ENCODE measurements at places on chromosomes 7 and 10. TPM values are rescaled to one million over a fixed set of nuclear protein-coding genes. Genes with fewer than 3 reads are reported as not detected.

GRCh38 chr7:28409716-28410627, 2.3 kb upstream of the CREB5 start:
- DNase-seq = no peak

GRCh38 chr10:12628964-12629766, 279.8 kb downstream of the CAMK1D start:
- DNase-seq = no peak

The GATA3 gene
- 7.2 TPM for total RNA-seq

DNA sequence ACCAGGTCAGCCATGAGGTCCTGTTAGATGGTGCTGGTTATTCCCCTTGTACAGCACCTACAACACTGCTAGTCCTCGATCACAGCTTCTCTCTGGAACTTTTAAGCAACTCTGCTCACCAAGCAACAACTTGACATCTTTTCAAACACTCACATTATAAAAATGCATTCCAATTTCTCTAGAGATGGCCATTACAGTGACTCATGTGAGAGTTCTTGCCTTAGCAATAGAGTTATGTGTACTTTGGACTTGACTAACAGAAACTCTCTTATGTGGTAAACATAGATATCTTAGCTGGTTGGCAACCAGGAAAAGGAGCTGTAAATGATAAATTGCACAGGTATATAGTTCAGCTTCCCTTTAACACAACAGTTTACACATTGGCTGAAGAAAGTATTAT, 122.2 kb downstream of the PDE1C start:
- DNase-seq = peak; percentile 60

The TRIM74 gene
- 0.33 TPM for total RNA-seq

- no peak for DNase-seq
These were observed 41.3 kb upstream of the INHBA start for GRCh38 chr7:41744161-41744560.

GRCh38 chr7:102376964-102377466, 19.1 kb upstream of the PRKRIP1 start:
- no peak for DNase-seq

DNA sequence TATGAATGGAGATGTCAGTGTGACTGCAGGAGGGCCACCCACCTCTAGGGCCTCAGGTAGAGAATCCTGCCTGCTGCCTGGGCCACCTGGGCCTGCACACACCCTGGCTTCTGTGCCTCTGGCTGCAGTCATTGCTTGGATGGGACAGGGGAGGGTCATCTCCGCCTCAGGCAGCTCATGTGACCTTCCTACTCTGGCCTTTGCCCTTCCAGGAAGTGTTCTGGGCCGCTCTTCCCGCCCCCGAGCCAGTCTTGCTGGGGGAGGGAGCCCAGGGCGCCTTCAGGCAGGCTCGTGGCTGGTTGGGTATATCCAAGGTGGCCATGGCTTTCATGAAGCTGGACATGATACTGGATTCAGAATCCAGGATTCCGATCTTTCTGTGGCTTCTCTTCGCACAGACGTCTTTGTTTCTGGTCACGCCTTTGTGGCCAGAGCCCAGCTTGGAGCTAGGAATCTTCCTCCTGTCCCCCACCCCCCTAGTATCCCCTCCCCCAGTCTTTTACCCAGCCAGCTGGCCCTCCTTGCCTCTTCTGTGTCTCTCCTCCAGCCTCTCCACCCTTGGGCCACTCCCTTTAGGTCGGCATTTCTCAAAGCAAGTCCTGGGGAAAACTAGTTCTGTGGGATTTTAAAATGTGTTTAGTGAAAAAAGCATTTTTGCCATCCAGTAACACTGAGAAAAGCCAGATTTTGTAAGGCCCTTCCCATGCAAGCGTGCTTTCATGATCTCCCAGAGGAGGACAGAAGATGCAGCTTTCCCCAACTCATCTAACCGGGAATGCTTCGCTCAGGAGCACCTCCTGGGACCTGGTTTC, 119.6 kb downstream of the ZMIZ1 start:
- DNase-seq = no peak

- DNase-seq = no peak
These were observed 146.7 kb upstream of the UNC5B start for GRCh38 chr10:71065659-71066058.

GRCh38 chr10:125634606-125635005, 48.4 kb downstream of the TEX36 start:
- DNase-seq = no peak

GRCh38 chr10:49107111-49107886, 8.0 kb downstream of the VSTM4 start:
- no peak for DNase-seq

GRCh38 chr10:44388641-44389040, 3.7 kb upstream of the CXCL12 start:
- no peak for DNase-seq

The HNRNPA2B1 gene
- total RNA-seq = 133 TPM

GRCh38 chr7:20157456-20157855, 59.7 kb downstream of the MACC1 start:
- DNase-seq = no peak

The FUOM gene
- total RNA-seq = 58.8 TPM

DNA sequence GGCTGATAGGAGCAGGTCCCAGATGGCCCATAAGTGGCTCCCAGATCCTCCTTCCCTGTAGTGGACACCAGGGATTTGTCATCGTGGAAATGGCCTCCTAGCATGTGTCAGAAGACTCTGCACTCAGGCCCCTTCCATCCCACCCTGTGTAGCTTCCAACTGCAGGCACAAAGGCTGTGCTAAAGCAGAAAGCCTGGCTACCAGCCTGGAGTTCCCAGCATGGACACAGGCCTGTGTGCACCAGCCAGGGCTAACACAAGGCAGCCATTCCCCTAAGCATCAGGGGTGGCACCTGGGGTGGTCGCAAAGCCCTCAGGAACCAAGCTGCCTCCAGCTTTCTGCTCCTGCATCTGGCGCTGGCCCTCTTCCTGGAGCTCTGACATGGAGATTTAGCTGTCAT, 4.5 kb upstream of the CAMK2B start:
- DNase-seq = no peak

The C7orf57 gene
- total RNA-seq = 0.34 TPM

GRCh38 chr10:75231672-75232581, 3.8 kb downstream of the COMTD1 start:
- DNase-seq = no peak

DNA sequence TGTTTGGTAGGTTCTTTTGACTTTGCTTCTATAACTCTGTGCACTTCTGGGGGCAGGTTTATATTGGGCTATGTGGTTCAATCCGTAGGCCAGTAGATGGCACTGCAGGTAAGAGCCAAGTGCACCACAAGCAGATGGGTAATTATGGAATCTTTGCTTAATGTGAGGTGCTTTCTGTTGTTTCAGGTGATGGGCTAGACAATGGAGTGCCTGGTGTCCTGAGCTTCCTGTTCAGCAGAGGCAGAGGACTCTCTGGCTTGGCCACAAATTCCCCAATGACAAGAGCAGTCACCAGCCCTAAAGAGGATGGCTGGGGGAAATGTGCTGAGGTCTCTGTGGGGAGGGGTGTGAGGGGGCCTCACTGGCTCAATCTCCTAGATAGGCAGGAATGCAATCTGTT, 455.0 kb downstream of the CCSER2 start:
- DNase-seq = peak; percentile 12

The GRB10 gene
- total RNA-seq = 90.6 TPM

The NXPH1 gene
- total RNA-seq = not detected

The MEOX2 gene
- total RNA-seq = not detected

- DNase-seq = no peak
These were observed 8.0 kb downstream of the COA1 start for GRCh38 chr7:43721193-43721806.

DNA sequence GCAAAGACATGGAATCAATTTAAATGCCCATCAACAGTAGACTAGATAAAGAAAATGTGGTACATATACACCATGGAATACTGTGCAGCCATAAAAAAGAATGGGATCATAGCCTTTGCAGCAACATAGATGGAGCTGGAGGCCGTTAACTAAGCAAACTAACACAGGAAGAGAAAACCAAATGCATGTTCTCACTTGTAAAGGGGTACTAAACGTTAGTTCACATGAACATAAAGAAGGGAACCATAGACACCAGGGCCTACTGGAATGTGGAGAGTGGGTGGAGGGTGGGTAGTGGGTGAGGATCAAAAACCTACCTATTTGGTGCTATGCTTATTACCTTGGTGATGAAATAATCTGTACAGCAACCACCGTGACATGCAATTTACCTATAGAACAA, 78.4 kb upstream of the GSDME start:
- DNase-seq = no peak

DNA sequence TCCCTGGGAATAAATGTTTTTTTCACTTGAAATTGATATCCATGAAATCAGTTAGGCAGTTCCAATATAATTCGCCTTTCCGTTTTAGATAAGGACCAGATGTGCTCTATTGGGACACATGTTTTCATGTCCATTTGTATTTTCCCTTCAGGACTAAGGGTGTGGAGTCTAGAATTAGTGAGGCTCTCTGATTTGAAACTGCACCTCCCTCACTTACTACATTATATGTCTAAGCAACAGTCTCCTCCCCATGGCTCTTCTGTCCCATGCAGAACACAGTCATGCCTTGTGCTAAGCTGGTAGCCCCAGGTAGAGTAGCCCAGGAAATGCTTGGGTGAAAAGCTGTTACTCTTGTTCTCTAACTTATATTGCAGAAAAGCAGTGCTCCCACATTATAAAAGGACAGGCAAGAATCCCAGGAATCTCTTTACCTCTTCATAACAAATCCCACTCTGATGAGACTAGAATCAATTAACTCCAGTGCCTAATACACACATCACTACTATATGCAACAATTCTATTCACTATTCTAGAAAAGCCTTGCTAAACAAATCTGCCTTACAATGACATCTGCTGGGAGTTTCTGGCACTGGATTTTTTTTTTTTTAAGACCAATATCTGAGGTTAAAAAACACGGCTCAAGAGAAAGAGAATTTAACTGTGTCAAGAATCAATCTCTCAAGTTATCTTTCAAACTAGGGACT, 293.9 kb downstream of the SNX13 start:
- DNase-seq = no peak

- DNase-seq = no peak
These were observed 36.6 kb downstream of the DNMBP start for GRCh38 chr10:99973190-99973589.

The HDAC9 gene
- 84.5 TPM for total RNA-seq

DNA sequence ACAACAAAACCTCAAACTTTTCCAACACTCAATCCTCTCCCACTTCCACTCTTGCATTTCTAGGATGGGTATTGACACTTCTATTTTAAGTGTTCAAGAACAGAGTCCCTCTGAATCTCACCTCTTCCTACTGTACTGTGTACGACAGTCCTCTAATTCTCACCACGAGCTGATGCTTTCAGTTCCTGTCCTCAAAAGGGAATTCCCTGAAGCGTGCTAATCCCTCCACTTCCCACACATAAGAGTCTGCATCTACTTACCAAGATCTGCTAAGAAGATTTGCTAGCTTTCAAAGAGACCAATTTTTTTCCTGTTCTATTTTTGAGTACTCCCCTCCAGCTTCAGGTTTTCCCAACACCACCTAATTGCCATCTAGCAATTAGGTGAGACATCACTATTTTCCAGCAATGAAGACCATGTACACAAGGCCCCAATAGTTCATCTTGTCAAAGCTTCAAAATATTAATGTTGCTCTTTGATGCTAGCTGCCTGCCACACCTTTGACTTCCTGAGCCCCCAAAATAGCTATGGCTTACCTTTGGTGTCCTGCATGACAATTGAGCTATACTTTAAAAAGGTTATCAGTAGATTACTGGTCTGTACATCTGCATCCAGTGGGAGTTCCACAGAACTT, 54.4 kb downstream of the ARMH3 start:
- no peak for DNase-seq

The TFEC gene
- 0.04 TPM for total RNA-seq

The SPDYE2 gene
- total RNA-seq = not detected

- no peak for DNase-seq
These were observed 15.9 kb downstream of the XRCC2 start for GRCh38 chr7:152660021-152660420.

The RBP3 gene
- total RNA-seq = not detected

DNA sequence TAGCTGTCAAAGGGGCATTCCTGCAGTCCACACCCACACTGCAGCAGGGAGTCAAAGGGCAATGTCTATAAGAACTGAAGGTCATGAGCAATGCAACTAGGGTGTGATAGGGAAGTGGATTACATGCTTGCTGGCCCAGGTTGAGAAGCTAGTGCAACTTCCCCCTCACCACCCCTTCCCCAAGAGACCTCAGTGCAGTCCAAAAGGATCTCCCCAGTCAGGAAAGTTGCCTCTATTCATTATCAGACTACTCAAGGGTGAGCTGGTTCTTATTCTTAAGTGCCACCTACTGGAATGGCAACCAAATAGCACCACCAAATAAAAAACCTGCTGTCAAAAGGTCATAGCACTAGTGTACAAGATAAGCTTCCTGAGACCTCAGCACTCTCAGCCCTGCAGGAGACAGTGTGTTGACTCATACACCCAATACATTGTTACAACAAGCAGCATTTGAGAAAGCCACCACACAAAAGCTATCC, 28.2 kb downstream of the MTERF1 start:
- no peak for DNase-seq

- DNase-seq = no peak
These were observed 37.0 kb upstream of the IL15RA start for GRCh38 chr10:6014241-6014761.

DNA sequence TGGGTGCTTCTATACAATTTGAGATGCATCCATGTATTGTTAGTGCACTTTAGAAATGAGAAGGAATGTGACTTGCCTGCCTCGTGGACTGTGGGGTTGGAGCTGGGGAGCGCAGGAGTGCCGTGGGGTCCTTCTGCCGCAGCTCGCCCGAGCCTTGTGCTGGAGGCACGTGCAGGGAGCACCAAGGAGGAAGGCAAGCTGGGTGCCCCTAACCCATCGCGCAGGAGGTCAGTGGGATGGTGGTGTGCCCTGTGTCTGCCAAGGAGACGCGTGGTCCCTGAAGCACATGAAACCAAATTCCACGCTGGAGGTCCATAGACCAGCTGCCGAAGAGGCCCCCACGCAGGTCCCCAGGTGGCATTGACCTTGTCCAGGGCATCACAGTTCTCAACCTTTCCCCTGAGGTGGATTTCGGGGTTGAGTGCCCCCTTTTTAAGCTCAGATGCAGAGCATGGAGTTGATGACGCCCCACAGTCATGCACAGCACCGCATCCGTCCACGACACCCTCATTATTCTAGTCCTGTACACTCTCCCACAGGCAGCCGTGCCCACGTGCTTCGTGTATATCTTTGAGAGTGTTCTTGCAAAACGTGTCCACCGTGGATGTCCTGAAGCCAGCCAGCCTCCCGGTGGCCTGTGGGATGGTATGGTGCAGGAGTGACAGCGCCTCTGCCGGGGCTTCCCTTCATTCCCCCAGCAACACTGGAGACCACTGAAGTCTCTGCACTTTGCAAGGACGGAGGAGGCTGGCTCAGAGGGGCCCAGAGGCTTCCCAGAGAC, 35.5 kb downstream of the FKBP6 start:
- DNase-seq = no peak

DNA sequence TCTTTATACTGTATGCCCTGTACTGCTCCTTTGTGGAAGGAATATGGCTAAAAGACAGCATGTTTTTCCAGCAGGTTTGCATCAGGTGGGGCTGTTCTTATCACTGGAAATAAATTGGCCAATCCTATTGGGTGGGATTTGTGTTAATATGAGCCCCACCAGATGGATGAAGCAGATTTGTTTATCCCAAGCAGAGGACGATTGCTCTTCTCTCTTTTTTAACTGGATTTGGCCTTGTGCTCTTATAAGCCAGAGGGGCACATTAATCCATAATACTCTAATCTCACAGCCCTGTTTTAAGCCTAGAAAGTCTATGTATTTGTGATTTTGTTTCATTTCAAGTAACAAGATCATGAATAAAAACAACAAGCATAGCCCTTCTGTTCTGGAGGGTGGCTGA, 240.1 kb upstream of the ADARB2 start:
- DNase-seq = no peak

- DNase-seq = no peak
These were observed 116.8 kb downstream of the MAD1L1 start for GRCh38 chr7:2115760-2116447.

- DNase-seq = no peak
These were observed 172.1 kb downstream of the CYP26A1 start for GRCh38 chr10:93245779-93246178.
